Stimulated activated CD4-positive, alpha-beta T cell treated with anti-CD3 and anti-CD28 coated beads, TNF-alpha, amount 100 ng/mL, for 4 hours (primary cell): ENCODE measurements at places on chromosomes 7 and 10.

- DNase-seq, result no peak
Measured at GRCh38 chr10:10758306-10758705, 259.4 kb upstream of the CELF2 start.

GRCh38 chr10:125084614-125085257 is 75.6 kb downstream of the CTBP2 start:
- no peak for DNase-seq

GRCh38 chr10:123154711-123155505 is 706 bp downstream of the BUB3 start:
- no peak for DNase-seq

GRCh38 chr7:1899951-1900762 is 230.1 kb downstream of the ELFN1 start:
- DNase-seq, result no peak

GRCh38 chr7:156751319-156751718 is 110.7 kb downstream of the RNF32 start:
- no peak for DNase-seq

DNA sequence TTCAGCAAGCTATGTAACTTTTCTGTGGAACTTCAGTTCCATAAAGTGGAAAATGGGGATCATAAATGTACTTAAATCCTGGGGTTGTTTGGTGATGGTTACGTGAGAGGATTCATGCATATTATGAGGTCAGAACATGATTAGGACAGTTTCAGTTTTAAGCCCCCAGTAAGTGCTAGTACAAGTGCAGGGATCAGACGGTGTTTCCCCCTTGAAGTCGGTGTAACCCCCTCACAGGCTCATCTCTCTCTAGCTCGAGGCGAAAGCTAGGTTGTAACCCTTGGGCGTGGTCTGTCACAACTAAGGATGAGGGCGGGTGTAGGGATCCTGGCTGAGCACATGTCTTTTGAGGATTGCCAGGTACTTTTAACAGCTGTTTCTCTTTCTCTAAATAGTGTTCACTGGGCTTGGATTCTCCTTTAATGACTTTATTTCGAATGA is 84.7 kb downstream of the SPAG6 start:
- DNase-seq, result no peak

DNA sequence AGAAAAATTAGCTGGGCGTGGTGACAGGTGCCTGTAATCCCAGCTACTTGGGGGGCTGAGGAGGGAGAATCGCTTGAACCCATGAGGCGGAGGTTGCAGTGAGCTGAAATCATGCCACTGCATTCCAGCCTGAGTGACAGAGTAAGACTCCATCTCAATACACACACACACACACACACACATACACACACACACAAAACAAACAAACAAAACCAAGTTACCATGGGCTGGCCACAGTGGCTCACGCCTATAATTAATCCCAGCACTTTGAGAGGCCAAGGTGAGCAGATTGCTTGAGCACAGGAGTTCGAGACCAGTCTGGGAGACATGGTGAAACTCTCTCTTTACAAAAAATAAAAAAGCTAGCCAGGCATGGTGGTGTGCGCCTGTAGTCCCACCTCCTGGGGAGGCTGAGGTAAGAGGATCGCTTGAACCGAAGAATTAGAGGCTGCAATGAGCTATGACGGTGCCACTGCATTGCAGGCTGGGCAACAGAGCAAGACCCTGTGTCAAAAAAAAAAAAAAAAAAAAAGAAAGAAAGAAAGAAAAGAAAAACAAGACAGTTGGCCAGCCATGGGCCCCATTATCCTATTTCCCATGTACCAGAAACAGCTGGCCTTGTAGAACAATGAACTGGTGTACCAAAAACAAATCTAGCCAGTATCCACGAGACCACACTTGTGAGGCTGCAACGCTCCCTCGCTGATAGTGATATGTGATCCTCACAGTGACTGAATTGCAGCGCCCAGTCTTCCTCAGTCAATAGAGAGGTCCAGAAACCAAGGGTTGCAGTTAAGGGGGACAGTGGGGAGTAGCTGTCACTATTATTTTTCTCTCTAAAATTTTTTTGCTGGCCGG is 6.6 kb upstream of the AGFG2 start:
- DNase-seq, result no peak

DNA sequence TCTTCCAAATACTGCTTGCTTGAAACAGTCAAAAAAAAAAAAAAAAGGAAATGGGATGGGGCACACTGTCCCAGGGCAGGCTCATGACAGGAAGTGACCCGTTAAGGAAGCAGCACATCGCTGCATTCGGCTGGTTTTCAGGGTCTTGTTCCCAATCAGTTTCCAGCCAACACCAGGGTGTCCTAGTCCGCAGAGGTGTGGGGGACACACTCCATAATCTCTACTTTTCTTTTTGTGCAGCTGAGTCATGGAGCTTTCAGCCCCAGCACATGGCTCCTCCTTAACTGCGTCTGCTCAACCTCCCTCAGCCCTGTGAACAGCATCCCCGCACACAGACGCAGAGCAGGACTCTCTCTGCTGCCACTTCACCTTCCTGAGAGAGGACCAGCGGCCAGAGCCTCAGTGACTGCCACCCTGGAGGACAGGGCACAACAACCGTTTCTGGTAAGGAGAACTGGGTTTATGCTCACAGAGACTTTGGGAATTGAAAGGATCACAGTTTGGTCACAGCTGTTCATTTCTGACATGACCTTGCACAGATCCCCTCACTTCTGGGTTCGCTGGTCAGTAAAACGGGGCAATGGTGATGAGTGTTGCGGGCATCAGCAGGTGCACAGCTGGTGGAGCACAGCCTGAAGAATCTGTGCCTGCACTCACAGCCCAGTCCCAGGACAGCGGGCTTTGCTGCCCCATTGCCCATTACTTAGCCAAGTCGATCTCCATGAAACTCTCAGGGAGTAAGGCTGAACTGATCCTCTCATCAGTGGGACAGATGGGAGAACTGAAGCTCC is at the start of gene GIMAP5:
GIMAP5 (plus strand) TSS at position 154 of the 791 bp plus-strand sequence. CDS start 3,467 bp downstream, outside the sequence.
- DNase-seq, result no peak

- DNase-seq, result no peak
Measured at GRCh38 chr7:84823530-84823929, 363.3 kb downstream of the SEMA3D start.

GRCh38 chr7:110987127-110987693 is 103.7 kb upstream of the LRRN3 start:
- no peak for DNase-seq
